DMS153 (cell line): ENCODE measurements at places on chromosomes 1 and 21.

GRCh38 chr1:175514387-175514953 lies 228.9 kb downstream of the TNR start:
- no peak for DNase-seq

- DNase-seq = peak; percentile 57
Measured at GRCh38 chr1:38789498-38790169, 69.9 kb downstream of the RRAGC start.

DNA sequence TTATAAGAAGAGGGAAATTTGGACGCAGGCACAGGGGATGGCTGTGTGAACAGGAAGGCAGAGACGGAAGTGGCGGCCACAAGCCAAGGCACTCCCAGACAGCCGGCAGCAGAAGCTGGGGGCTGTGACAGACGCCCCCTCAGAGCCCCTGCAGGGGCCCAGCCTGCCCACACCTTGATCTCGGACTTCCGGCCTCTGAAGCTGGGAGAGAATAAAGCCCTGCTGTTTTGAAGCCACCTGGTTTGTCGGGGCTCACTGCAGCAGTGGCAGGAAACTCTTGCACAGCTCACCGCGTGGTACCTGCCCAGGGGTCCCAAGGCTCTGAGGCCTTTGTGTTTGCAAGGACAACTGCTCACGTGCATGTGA lies 13.7 kb downstream of the MEGF6 start:
- DNase-seq = no peak

GRCh38 chr1:53511323-53511932 lies 52.2 kb downstream of the DMRTB1 start:
- no peak for DNase-seq

DNA sequence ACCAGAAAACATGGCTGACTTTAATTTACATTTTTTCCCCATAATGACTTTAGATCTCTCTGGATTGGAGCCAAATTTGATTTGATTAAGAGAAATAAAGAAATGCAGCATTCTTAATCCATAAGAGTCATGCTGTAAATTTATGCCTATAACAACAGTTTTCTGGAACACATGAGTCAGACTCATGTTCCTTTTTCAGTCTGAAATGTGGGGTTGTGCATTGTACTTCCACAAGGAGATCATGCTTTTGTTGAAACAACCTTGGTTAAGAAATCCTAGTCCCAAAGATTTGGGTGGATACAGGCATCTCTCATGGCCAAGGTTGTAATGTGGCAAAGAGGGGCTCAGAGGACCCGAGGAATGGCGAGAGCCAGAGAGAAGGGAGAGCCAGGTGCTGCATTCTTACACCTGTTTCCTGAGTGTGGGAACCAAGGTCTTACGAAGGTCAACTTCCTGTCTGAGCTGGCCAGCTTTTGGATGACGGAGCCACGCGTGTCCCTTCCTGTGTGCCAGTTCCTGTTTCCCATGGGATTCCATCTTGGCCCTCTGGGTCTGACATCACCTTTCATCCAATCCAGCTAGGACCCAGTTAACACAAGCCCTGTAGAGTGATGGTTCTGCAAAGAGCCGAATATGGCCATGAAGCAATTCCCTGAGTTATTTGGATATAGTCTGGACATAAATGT lies 23.1 kb downstream of the CLDN14 start:
- DNase-seq = peak; percentile 32
